AG10803 (cell line): ENCODE measurements at places on chromosomes 16 and 17.

DNA sequence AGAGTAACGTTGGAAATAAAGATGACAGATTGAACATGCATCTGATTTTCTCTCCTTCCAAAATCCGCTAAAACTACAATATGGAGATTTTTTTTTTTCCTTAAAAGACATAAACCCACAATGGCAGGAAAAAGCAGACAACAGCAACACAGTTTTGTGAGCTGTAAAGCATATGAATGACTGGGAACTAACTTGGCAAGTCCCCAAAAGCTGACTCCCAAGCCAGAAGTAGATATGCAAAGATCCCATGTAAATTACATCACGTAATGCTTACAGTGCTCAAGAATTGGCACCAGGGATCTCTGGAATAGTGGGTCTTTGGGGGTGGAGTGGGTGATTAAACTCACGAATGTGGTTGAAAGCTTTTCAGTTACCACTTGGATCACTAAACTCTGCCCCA lies 106.6 kb downstream of the ELAC2 start:
- no peak for DNase-seq

GRCh38 chr17:9174779-9175574 lies 153.7 kb downstream of the NTN1 start:
- DNase-seq: no peak

- peak; percentile 37 for DNase-seq
Observed at GRCh38 chr16:11049396-11050059, 105.2 kb downstream of the CLEC16A start.

DNA sequence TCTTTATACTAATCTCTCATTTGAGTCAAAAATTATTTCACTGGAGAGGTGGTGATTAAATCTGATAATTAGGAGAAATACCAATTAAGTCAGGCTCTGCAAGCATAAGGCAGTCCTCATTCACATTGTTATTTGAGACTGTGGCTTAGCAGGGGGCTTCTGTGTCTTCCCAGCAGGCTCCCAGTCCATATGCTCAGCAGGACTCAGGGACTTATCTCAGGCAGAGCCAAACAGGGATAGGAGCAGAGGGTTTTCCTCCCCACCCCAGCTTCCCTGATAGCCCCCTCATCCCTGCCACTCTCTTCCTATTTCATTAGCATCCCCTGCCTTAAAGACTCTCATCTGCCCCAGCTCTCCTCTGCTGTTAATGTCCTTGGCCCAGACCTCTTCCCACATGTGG lies 104.3 kb upstream of the DNAH9 start:
- no peak for DNase-seq

- DNase-seq: peak; percentile 89
Observed at GRCh38 chr17:29977836-29978235, 36.4 kb downstream of the EFCAB5 start.

DNA sequence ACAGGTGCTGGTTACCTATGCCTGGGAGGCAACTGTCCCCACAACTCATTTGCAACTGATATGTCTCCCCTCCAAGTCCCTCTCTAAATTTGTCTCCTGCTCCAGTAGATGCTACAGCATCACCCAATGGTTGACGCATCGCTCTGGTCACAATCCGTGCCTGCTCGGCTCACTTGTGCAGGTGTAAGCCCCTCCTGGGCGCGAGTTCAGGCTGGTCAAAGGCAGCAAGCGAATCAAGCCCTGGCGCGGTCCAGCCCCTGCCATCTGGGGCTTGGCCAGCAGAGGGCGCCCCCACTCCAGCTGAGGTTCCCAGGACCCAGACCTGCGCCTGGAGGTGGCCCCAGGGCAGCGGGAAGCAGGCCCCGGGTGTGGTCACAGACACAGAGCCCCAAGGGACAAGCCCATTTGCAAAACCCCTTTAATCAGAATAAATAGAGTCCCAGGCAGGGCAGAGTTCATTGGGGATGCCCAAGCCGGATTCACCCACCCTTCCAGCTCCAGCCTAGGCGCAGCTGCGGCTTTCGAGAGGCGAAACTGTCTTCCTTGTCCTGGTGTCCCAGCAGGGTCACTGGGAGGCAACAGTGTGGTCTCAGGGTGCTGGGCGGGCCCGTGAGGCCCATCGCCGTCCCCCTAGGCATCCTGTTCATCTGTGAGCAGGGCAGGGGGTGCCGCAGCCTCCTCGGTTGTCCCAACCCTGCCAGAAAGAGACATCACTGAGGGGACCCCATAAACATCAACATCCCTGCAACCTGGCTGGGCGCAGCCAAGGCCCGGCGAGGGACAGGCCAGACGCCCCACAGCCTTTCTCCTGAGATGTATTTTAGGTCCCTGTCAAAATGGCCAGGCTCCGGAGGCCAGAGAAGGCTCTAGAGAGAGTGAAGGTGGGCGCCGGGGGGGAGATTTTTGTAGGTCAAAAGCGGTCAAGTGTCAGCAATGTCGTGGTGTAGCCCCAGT lies 15.8 kb downstream of the TMC6 start:
- DNase-seq: peak; percentile 33

GRCh38 chr17:4007346-4008081 lies 43.3 kb upstream of the ATP2A3 start:
- DNase-seq: no peak

- DNase-seq: peak; percentile 27
Observed at GRCh38 chr16:74563828-74564263, 43.1 kb downstream of the GLG1 start.

DNA sequence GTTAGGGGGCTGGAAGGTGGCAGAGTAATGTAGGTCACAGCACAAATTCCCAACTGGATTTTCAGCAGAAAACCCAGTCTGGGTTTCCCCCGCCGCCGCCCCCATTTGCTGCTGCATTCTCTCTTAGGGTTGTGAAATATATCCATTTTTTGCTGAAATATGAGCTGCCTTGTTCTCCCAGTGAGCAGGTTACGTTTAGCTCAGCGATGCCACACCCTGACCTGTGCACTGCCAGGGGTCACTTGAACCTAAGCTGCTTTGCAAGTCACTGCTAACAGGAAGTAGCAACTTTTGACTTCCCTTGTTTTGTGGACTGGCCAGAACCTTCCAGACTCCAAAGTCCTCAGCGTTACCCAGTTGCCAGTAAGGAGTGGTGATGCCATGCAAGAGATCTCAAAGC lies 274.1 kb downstream of the CPPED1 start:
- no peak for DNase-seq

DNA sequence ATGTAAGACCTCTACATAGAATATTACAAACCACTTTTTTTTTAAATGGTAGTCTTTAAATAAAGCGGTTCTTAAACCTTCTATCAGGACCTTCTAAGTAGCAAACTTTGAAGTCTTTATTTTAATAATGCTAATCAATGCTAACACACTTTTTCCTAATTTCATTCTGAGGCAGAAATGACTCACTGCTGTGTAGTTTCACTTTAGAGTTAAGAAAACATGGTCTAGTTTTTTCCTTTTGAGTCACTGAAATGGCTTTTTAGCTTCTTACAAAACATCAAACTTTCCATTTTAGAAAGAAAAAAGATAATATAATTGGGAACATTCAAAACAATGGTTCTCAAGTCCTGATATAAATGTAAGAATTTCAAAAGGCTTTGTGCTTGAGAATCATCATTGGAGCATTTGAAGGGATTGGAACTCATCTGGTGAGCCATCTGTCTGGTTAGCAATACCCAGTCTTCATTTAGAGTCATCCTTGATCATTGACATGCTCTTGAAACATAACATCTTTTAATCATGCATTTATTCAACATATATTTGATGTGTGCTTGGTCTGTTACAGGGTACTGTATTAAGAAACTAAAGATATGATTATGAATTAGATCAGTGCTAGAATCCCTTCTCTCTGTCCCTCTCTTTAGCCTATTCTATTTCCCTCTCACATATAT lies 258.3 kb upstream of the MON1B start:
- DNase-seq: no peak

GRCh38 chr16:14101415-14101814 lies 30.3 kb downstream of the MRTFB start:
- DNase-seq: no peak

- no peak for DNase-seq
Observed at GRCh38 chr17:78585006-78585630, 7.9 kb upstream of the DNAH17 start.

DNA sequence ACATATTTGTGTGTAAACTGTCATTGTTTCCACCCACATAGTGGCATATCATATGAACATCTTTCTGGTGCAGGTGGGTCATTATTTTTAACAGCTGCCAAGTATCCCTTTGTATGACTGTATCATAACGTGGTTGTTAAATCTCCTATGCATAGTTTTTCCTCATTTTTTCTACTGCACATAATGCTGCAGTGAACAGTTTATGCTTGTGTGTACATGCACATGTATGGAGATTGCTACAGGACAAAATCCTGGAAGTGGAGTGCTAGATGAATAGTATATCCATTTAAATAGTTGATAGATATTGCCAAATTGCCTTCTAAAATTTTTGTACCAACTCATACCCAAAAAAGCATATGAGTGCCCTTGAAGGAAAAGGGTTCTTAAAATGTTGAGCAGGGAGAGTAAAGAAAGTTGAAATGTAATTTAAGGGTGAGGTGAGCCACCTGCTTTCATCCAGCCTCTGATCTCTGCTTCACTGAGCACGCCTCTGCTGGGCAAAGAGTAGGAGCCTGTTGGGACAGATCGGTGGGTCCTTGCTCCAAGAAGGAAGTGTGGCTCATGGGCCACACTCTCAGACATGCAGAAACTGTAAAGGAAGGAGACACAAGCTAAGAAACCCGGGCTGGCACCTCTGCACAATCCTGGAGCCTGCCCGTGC lies 55.3 kb downstream of the HLF start:
- DNase-seq: no peak

DNA sequence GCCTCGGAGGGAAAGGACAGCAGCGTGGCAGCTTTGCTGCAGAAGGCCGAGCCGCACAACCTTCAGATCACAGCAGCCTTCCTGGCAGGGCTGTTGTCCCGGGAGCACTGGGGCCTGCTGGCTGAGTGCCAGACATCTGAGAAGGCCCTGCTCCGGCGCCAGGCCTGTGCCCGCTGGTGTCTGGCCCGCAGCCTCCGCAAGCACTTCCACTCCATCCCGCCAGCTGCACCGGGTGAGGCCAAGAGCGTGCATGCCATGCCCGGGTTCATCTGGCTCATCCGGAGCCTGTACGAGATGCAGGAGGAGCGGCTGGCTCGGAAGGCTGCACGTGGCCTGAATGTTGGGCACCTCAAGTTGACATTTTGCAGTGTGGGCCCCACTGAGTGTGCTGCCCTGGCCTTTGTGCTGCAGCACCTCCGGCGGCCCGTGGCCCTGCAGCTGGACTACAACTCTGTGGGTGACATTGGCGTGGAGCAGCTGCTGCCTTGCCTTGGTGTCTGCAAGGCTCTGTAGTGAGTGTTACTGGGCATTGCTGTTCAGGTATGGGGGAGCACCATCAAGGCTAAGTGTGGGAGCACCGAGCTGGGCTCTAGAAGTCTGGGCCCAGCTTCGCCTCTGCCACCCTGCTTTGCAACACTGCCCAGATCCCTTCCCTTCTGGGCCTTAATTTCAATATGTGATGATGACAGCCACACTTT lies 18.6 kb downstream of the NOD2 start:
- no peak for DNase-seq

GRCh38 chr16:50282010-50282538 lies 15.7 kb downstream of the ADCY7 start:
- peak; percentile 47 for DNase-seq

DNA sequence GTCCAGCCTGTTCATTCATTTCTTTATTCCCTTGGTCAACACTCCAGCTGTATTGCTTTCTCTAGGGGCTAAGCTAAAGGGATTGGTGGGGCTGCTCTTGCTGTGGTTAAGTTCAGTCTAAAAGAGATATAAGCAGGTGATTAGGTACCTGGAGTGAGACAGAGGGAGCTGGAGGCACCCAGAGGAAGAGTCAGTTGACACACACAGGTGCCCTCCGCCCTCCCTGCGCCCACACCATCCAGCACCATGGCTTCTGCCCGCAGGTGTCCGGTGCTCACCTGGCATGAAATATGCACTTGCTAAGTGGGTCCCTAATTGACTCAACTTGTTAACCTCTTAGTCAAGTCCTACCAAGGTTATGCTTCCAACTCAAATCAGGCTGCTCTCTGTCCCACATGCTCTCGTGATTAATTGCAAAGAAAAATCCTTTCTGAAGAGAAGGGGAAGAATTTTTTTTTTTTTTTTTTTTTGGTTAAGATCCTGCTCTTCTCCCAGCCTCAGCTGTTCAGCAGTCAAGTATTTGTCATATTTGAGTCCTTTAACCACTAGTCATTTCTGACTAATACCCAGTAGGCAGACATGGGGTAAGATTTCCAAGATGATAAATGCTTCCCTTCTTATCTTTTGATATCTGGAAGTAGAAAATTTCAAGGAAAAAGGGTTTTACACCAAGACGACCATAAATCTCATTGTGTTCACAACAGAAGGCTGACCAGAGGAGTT lies 199.8 kb upstream of the WSCD1 start:
- no peak for DNase-seq

DNA sequence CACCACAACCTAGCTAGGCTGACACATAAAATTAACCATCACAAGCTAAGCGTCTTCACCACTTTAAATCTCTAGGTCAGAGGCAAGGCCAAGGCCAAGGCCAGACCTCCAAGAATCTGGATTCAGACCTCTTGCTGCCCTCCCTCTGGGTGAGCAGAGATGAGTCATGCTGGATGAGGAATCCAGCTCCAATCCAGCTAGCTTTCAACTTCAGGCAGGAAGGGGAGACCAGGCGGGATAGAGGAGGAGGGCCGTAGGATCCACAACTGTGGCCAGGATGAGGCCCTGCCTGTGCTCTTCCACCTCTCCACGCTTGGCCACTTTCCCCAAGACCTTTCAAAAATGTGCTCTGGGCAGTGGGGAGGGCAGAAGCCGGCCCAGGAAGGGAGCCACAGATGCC lies 14.7 kb downstream of the LRRC75A start:
- DNase-seq: peak; percentile 85

DNA sequence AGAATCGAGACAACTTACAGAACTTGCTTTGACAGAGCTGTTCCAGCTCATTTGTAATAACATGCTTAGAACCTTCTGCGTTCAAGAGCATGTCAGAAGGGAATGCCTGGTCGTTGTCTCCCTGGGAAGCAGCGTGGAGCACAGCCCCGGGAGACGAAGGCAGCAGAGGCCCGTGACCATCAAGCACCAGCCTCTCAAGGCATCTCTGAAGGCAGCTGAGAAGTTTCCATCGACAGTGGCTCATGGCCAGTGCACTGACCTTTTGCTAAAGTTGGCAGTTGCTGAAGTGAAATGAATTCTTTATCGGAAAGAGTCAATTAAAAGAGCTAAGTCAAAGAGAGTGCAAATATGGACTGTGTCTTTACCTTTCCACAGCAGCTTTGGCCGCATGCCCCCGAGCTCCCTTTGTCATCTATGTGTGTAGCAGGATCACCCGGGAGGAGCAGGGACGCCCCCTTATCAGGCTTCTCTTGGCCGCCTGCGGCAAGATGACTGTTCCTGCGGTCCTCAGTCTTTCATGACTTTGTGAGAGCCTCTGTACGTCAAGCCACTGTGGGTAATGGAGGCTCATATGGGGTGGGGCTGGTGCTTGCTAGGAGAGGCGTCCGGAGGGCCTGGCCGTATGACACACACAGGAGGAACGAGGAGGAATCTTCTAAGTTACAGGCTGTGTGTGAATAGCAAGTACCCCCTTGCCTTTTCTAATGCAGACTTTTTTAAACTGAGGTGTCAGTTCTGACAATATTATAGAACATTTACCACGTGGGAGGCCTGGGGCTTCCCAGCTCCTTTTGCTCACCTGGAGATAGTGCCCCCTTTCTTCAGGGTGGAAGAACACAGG lies 54.2 kb downstream of the LDHD start:
- DNase-seq: no peak
